ENCODE measurements at places on chromosomes 7 and 10.

DNA sequence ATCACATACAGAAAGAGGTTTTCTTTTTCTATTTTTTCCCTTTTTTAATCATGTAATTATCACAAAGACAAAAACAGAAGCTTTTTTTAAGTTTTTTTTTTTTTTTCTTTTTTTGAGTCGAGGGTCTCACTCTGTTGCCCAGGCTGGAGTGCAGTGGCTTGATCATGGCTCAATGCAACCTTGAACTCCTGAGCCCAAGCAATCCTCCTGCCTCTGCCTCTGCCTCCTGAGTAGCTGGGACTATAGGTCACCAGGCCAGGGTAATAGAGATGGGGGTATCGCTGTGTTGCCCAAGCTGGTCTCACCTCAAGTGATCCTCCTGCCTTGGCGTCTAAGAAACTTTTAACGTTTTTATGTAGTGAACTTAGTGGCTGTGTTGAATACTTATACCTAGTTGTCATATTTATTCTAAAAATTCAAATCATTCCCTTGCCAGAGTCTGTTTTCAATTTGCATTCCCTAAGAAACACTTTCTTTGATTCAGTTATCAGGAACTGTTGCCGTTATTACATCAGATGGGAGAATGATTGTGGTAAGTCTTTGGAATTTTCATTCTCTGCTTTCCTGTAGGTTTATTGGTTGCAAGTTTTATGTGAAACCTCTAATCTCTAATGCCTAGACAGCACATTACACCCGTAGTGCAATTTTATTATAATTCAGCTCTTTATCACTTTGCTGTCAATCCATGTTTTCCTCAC is 1.3 kb downstream of the LSM8 start:
- H3K27me3 ChIP-seq = no peaks in the 10 kb centered on the region
- peaks cover 6% of the 10 kb centered on the region for H3K36me3 ChIP-seq
- no peak overlapping the region for H3K27ac ChIP-seq
- no peak overlapping the region for H3K4me3 ChIP-seq

- no peaks in the 10 kb centered on the region for H3K36me3 ChIP-seq
- H3K4me1 ChIP-seq = no peaks in the 10 kb centered on the region
- H3K27me3 ChIP-seq = no peaks in the 10 kb centered on the region
- no peak overlapping the region for H3K27ac ChIP-seq
These were observed 190.9 kb upstream of the YAE1 start for GRCh38 chr7:39375047-39375873.

- H3K27ac ChIP-seq = peak overlapping the region; percentile 43
- H3K4me3 ChIP-seq = peak overlapping the region; percentile 6
- no peak for DNase-seq
- H3K36me3 ChIP-seq = no peaks in the 10 kb centered on the region
- no peaks in the 10 kb centered on the region for H3K27me3 ChIP-seq
These were observed 124.2 kb upstream of the PDLIM1 start for GRCh38 chr10:95414844-95415485.

- no peaks in the 10 kb centered on the region for H3K27me3 ChIP-seq
- H3K4me3 ChIP-seq = no peak overlapping the region
- no peak overlapping the region for H3K27ac ChIP-seq
- DNase-seq = no peak
These were observed 45.3 kb upstream of the ZNF800 start for GRCh38 chr7:127437837-127438236.

DNA sequence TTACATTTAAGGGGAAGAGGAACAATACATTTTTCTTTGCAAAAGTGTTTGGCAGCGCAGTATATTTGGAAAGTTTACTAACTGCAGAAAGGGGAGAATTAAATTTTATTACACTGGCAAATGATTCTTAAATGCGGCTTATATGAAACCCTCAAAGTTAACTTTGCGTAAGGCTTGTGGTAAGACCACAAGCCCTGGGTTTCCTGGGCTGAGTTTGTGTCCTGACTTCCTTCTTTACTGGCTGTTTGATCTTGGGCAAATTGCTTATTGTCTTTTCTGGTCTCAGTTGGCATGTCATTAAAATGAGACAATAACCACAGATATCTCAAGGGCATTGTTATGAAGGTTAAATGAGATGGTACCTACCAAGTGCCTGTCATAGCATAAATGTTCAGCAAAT is 106.8 kb downstream of the GLRX3 start:
- H3K36me3 ChIP-seq = no peaks in the 10 kb centered on the region
- H3K27me3 ChIP-seq = no peaks in the 10 kb centered on the region
- H3K4me3 ChIP-seq = no peak overlapping the region
- no peaks in the 10 kb centered on the region for H3K4me1 ChIP-seq

DNA sequence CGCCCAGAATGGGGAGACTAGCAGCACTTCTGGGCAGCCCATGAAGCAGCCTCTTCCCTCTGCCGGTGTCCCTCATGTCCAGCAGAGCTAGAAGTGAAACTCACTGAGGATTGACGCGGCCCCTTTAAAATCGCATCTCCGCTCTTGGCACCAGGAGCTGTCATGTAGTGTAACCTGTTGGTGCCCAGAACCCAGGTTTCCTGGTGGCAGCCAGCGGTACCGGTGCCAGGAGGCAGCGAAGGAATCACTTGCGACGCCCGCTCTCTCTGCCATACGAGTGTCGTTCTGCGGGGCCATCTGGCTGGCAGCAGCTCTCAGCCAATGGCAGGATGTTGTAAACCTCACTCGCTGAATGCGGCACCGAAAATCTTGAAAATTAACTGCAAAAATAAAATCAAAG is 82.7 kb downstream of the CUX1 start:
- H3K27me3 ChIP-seq = no peaks in the 10 kb centered on the region
- H3K36me3 ChIP-seq = no peaks in the 10 kb centered on the region
- no peak for DNase-seq

GRCh38 chr7:33806298-33807154 is 98.8 kb upstream of the BMPER start:
- peaks cover 20% of the 10 kb centered on the region for H3K4me1 ChIP-seq
- no peak for DNase-seq
- H3K4me3 ChIP-seq = no peak overlapping the region
- H3K27me3 ChIP-seq = no peaks in the 10 kb centered on the region

- no peak for DNase-seq
- no peak overlapping the region for H3K4me3 ChIP-seq
- H3K27ac ChIP-seq = no peak overlapping the region
- H3K27me3 ChIP-seq = no peaks in the 10 kb centered on the region
These were observed 49.3 kb upstream of the AFAP1L2 start for GRCh38 chr10:114453576-114453975.
